ENCODE measurements at places on chromosomes 6 and 20.
A peak's percentile ranks its signal among the peaks of the same experiment; 100 is the strongest.

DNA sequence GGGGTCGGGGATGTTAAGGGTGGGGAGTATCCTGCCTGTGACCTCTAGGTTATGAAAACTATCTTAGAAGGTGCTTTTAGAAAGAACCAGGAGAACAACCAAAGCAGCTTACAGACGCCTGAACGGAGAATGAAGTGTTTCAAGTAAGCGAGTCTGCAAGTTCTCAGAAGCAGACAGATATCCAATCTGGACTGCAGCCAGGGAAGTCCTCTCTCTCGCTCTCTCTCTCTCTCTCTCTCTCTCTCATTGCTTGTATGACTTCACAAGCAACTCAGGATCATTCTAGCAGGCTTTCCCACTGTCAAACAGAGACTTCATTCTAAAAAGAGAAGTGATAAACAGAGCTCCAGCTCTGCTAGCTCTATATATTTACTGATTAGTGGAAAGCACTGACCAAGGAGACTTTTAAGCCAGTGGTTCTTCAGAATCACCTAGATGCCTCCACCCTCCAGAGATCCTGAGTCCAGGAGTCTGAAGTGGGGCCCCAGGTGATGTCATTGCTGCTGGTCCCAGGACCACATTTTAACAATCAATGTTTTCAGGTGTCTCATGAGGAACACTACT is 6.0 kb downstream of the TCF21 start:
- no peak for DNase-seq

GRCh38 chr6:6195080-6195479 is 125.4 kb downstream of the F13A1 start:
- DNase-seq: no peak

DNA sequence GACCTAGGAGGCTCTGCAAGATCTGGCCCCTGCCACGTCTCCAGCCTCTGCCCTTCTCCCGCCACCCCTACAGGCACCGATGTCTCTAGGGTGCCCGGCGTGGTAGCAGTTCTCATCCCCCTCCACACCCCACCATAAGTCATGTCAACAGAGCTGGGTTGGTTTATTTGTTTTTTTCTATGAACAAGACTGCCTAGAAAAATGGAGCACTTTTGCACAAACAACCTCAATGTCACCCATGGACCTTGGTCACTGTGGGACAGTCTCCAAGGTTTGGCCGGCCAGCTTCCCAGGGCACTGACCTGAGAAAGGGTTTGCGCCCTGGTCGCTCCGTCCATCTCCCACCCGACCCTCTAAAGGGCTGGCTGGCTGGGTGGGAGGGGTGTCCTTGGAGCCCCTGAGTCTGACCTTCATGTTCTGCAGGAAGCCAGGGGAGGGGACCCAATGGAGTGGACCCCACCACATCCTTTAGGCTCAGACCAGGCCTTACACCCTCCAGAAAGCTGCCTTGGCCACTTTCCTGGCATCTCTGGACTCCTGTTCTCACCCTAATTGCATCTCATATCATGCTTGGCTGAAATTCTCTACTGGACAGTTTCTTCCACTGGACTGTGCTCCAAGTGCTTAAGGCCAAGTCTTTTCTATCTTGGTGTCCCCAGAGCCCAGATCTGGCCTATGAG is 104.8 kb upstream of the PTPN1 start:
- DNase-seq: no peak

DNA sequence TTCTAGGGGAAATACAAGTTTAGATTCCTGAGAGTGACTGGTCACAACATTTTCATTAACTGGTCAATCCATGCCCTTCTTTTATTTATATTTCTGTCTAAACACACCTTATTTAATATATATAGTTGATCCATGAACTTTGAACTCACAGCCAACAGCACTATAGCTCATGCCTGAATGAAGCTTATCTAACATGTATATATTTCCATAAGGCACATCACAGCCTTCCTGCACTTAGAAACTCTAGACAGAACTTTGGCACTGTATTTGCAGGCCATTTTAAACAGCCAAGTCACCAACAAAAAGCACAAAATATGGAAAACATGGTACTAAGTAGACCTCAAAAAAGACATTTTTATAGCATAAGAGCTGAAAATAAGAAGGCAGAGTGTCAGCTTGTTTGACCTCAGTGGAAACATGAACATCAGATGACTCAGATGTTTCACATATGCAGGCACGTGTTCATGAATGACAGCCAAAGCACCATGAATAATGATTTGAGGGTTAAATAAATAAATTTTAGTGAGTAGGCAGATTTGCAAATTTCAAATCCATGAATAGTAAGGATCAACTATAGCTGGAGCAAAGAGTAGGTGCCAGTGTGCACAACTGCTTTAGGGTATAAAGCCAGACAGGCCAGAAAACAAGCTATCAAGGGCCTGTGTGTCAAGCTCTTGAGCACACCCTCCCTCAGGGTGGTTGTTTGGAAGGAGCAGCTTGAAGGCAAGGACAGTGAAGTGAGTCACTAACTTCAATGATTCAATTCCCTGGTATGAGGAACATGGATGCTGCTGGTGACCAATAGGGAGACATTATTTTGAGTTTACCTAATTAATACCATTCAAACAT is 88.9 kb upstream of the NT5E start:
- DNase-seq: no peak

- DNase-seq: no peak
Measured at GRCh38 chr6:99943846-99944245, 50.2 kb downstream of the MCHR2 start.

DNA sequence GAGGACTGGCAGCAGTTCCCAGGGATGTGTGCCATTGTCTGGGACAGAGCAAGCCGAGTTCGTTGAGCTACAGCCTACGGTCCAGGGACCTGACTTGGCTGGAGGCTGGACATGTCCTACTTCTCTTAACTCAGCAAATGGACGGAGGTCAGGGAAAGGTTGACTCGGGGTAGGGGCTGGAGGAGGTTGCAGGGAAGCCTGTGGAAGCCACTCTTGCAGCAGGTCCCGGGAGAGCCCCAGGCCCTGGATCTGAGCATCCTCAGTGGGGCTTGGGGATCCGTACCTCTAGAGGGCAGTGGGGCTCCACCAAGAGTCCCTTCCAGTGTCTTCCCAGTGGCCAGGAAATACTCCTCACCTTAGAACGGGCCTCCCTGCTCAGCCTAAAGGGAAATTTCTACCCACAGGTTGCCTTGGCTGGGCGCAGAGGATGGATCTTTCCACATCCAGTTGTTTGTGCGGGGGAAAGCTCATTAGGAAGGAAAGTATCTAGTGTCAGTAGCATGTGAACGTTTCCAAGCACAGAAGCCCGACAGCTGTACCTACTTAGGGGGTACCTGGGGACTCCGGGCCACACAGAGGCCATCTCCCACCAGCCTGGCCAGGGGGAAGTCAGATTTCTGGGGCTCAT is 170.2 kb downstream of the NFATC2 start:
- peak; percentile 85 for DNase-seq

GRCh38 chr6:24252280-24252679 is 105.6 kb downstream of the DCDC2 start:
- DNase-seq: no peak

GRCh38 chr20:32829311-32830005 is 9.7 kb downstream of the MAPRE1 start:
- no peak for DNase-seq

All from T47D (cell line).